EH (cell line): ENCODE measurements at places on chromosomes 11 and 22.

GRCh38 chr11:65425105-65425970 is 2.7 kb downstream of the NEAT1 start:
- DNase-seq: peak; percentile 79

- no peak for DNase-seq
These were observed 861.3 kb downstream of the TBC1D22A start for GRCh38 chr22:47623763-47624148.

GRCh38 chr11:576811-577610 is 741 bp downstream of the PHRF1 start:
- DNase-seq: no peak

- DNase-seq: no peak
These were observed 8.4 kb upstream of the ST14 start for GRCh38 chr11:130151196-130151595.

DNA sequence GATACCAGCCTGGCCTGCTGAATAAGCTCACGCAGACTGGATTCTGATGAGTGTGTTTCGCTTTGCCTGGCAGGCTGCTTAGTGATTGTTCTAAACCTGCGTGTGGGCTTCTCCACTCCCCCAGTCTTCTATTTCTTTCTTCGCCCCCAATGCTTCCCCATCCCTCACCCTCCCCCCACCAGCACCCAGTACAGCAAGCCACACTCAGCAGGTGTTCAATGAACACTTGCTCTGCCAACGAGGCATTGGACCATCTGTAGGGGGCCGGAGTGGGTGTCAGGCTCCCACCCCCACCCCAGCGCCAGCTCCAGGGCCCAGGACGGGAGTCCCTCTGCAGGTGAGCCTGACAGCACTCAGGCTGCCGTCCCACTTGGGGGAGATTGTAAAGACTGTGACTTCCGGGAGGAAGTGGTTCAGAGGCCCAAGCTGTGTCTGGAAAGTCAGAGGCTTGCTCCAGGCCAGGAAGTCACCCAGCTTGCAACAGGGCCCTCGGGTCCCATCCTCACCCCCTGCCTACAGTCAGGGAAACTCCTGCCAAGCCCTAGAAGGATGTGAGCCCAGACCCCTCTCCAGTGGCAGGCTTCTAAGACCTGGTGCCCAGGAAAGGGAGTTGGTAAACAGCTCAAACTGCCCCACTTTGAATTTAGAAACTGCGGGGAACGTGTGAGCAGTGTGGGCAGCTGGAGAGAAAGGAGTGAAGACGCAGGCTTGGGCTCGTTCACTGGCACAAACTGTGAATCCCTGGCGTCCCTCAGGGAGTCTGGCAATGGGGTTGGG is 66.3 kb upstream of the PRDM11 start:
- no peak for DNase-seq

DNA sequence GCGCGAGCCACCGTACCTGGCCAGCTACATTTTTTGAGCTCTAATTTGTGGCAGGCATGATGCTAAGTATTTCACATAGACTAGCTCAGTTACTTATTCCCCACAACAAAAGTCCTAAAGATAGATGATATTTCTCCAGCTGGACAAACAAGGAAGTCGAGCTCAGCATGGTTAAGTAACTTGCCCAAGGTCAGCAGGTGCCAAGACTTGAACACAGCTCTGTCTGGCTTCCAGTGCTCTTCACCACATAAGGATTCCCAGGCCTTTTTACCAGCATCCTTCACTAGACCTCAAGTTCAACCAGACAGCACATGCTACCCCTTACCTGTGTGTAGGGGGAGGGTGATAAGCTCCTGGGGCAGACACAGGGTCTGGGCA is 177.3 kb upstream of the NCAM1 start:
- DNase-seq: no peak

GRCh38 chr22:30816413-30816812 is 121.7 kb downstream of the OSBP2 start:
- DNase-seq: no peak

GRCh38 chr22:49938565-49939136 is 20.2 kb downstream of the CRELD2 start:
- no peak for DNase-seq

DNA sequence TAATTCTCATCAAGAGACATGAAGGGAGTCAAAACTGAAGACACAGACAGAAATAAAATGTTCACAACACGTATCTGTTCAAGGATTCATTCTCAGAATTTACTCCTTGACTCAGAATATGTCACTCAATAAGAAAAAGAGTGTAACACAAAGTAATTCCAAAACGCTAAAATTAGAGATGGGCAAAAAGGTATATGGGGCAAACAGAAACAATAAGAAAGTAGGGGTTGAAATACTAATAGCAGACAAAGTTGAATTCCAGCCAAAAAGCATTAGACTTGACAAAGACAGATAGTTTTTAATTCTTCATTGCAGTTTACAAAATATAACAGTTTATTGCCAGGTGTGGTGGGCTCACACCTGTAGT is 26.7 kb downstream of the GNB1L start:
- no peak for DNase-seq

DNA sequence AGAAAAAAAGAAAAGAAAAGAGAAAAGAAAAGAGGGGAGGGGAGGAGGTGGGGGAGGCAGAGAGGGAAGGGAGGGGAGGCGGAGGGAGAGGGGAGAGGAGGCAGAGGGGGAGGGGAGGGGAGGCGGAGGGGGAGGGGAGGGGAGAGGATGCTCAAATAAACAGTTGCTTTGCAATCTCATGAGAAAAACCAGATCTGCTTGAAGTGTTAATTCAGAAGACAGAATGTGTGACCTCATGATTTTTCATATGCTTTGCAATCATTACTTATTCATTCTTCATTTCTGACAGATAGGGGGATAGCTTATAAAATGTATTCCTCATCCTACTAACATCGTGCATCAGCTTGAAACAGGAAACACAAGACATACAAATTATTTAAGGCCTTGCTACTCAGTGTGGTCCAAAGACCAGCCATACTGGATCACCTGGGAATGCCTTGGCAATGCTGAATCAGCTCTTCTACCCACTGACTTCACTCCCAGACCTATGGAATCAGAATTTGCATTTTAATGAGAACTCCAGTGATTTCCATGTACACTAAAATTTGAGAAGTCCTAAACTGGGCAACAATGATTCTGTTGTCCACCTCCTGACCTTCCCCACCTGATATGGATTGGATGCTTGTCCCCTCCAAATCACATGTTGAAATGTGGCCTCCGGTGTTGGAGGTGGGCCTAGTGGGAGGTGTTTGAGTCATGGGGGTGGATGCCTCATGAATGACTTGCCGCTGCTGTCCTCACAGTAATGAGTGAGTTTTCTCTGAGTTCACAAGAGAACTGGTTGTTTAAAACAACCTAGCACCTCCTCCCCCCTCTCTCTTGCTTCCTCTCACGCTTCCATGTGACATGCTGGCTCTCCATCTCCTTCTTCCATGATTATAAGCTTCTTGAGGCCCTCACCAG is 69.2 kb downstream of the CCDC34 start:
- peak; percentile 73 for DNase-seq

DNA sequence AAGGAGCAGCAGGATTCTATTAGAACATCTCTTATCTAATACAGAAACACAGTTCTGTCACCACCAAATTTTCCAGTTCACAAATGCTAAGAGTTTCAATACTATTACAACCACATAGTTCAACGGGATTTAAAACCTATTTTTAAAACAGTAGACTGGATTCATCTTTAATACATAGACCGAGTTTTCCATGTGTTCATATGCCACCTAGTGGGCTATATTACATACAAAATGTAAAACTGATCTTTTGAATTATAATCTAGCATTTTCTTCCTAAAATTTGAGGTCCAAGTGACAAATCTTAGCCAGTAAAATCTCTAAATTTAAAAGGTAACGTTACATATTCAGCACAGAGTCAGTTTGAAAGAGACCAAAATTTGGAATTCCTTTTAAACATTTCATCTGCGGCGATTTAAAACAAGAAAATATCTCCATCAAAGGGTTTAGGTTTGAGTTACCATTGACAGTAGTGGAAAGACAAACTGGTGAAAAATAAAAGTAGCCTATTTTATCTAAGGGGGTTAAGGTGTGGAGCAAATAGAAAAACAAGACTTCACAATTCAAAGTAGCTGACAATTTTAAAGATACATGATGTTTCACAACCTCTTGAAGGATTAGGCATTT is 269.3 kb upstream of the MPPED2 start:
- peak; percentile 1 for DNase-seq

- peak; percentile 40 for DNase-seq
These were observed 563.2 kb downstream of the TMEM135 start for GRCh38 chr11:87600938-87601337.

DNA sequence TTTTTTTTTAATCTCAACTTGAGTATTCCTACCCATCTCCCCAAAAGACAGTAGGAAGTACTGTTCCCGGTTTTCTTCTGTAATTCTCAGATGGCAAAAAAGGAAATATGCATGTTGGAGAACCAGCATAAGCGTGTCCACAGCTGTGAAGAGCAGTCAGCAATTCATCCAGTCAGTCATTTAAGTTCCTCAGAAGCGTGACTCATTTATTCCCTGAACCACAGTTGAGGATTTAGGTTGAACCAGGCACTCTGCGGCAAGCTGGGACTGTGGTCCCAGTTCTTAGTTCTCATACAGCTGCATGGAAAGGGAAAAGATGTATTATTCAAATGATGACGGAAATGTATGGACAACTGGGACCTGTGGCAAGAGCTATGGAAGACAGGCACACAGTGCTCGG is 61.0 kb upstream of the MYO18B start:
- no peak for DNase-seq

- no peak for DNase-seq
These were observed 56.8 kb downstream of the PRR5L start for GRCh38 chr11:36352922-36353321.

GRCh38 chr11:28439403-28439802 is 331.2 kb downstream of the METTL15 start:
- DNase-seq: no peak

DNA sequence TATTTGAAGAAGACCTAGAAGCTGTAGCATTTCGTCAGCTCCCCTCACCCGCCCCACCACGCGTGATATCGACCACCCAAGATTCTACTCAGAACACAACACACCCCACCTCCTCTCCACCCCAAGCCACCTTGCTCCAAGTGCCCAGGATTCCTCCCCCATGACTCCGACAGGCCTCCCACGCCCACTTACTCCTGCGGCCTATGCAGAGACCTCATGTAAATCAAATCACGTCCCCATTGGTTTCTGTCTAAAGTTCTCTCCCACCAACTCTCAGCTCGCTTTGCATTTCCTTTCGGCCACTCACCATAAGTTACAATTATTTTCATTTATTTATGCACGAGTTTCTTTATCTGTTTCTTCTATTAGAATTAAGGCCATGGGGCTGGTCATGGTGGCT is 11.0 kb downstream of the TMEM151A start:
- DNase-seq: no peak

GRCh38 chr11:1305501-1306056 is 3.9 kb downstream of the TOLLIP start:
- DNase-seq: no peak

GRCh38 chr22:20024225-20024624 is 3.3 kb downstream of the TANGO2 start:
- no peak for DNase-seq

- no peak for DNase-seq
These were observed 70.1 kb upstream of the PHOX2A start for GRCh38 chr11:72313912-72314598.

DNA sequence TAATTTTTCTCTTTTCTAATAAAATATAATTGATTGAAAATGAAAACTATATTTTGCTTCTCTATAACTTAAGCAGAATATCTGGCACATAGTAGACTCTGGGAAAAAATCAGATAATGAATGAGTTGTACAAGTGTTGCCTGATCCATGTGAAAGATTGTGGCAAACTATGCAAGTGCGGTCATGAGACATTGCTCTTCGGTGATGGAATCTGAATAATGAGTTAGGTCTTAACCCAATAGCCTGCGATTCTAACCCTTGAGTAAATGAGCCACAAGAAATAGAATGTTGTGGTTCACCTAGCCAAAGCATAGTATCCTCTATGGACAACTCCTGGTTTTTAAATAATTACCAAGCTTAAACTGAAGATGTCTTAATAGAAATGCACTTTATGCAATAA is 333.7 kb upstream of the LUZP2 start:
- peak; percentile 31 for DNase-seq

DNA sequence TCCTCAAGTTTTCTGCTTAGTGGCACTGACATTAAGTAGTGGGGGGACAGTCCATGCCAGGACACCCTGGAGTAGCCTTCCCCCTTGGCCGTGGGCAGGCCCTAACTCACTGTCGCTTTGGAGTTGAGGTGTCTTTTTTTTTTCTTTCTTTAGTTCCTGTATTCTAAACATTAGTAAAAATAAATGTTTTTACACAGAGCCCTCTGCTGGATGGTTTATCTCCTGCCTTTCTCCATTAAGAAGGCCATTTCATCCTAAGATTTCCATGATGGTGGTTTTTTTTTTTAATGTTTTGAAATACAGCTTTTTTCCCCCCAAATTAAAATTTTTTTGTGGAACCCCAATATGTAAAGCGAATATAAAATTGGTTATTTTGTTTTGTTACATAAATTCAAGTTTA is 1.8 kb upstream of the TIGD3 start:
- DNase-seq: peak; percentile 37

GRCh38 chr11:72241291-72241781 is 2.6 kb downstream of the PHOX2A start:
- DNase-seq: no peak

GRCh38 chr11:44315947-44316658 is 6.2 kb upstream of the ALX4 start:
- peak; percentile 52 for DNase-seq
